ENCODE measurements at places on chromosomes 2 and 18.

- peak; percentile 62 for DNase-seq
Observed at GRCh38 chr18:48975120-48975816, 24.5 kb upstream of the SMAD7 start.

GRCh38 chr2:221455214-221455613 lies 116.9 kb downstream of the EPHA4 start:
- DNase-seq = no peak

DNA sequence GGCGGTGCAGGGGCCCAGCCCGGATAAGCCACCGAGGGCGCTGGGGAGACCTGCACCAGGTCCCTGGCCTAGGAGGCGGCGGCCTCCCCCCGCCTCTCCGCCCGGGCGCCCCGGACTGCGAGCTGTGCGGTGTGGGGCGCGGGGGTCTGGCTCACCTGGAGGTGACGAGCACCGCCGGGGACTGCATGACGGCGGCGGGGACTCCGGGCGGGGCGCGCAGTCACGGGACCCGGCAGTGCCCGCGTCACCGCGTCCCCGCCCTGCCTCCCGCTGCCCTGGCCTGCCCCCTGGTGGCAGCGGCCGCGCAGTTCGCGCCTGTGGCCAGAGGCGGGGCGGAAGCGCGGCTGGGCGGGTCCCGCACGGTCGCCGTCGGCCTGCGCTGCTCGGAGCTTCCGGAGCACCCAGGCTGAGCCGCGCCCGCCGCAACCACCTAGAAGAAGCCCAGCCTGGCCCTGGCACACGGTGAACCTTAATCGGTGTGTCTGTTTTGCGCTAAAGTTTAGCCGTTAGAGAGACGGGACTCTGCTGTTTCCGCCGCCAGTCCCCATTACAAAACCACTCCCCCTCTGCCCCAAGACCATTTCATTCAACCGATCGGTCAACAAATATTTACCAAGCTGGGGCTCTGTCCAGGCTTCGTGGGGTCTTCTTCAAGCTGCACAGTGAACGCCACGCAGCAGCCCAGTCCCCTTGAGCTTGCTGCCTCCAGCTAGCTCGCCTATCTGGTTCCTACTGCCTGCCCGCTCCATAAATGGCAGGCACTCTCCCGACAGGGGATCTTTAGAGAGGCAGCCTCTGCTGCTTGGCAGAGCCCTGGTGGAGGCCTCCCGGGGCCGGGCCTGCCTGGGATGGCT lies at the start of gene HS1BP3:
HS1BP3 (minus strand) TSS at position 222 of the 854 bp plus-strand sequence; CDS start at position 187, 35 bp downstream.
- DNase-seq = peak; percentile 99

- no peak for DNase-seq
Observed at GRCh38 chr18:58896734-58897508, 32.2 kb downstream of the ZNF532 start.

GRCh38 chr2:241609859-241610793 lies 26.8 kb downstream of the THAP4 start:
- peak; percentile 93 for DNase-seq

DNA sequence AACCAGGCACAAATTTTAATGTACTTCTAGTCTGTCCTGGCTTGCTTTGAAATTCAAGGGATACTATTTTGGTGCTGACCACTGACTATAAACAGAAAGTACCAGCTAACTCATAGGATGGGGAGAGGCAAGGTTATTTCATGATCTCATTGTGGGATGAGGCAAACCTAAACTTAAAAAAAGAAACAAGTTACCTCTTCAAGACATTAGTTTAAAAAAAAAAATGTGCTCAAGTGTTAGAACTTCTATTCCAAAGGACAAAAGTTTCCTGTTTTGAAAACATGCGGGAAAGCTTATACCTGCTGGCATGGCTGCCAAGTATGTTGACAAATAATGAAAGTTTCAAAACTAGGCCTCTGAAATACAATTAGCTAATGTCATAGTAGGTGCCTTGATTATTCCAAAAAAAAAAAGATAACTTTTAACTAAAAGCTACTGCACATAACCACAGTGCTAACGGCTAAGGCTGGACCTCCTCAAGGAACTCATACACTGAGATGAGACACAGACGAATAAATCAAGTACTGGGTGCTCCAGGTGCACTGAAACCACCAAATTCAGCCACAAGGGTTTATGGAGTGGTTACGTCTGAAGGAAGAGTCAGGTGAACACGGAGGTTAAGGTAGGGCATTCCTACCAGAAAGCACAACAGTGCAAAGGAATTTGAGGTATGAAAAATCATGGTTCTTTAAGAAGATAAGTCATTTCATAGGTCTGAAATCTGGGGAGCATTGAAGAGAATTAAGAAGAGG lies 38.1 kb downstream of the TMEM131 start:
- DNase-seq = peak; percentile 12

- no peak for DNase-seq
Observed at GRCh38 chr2:189367343-189367742, 73.9 kb upstream of the WDR75 start.

GRCh38 chr2:97970293-97971060 lies 25.3 kb downstream of the TMEM131 start:
- no peak for DNase-seq

DNA sequence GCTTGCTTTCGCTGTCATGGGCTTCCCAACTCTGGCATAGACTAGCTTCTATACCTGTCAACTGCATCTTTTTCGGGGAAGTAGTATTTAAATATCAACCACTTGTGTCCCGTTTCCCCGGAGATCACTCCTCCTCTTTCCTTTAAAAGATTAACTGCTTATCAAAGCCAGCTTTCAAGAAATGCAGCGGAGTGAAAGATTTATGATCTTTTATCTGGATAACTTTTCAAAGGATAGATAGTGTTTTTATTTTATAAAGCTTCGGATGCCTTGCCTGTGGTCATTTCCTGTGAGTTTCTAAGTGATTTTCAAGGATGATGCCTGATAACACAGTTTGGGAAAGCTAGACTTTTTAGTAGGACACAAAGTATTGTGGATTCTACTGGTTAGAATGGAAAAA lies 2.9 kb upstream of the IGFBP5 start:
- no peak for DNase-seq

DNA sequence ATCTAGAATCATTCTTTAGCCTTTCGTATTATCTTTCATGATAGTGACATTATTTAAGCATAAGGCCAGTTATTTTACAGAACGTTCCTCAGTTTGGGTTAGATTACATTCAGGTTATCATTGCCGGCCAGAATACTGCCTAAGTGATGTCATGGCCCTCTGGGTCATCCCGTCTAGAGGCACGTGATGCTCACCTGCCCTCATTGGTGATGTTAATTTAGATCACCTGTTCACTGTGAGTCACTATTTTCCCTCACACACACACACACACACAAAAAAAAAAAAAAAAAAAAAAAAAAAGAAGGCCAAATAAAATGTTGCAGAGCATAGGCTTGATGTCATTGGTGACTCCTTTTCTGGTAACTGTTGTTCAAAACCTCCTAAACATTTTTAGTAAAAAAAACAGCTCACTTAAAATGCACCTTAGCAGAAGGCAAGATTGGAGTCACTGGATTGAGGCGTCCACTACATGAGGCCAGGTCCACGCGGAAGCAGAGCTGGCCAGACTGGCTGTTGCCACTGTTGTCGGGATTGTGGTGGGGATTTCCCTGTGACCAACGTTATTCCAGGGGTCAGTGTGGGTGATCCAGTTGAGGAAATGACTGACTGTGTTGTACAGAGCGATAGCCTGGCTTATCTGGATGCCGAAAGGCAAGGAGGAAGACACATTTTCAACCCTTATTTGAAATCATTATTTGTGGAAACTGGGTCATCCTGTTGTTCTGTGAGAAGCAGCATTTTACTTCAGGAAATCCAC lies 52.1 kb upstream of the CNGA3 start:
- DNase-seq = no peak

- no peak for DNase-seq
Observed at GRCh38 chr2:174449033-174449432, 37.8 kb downstream of the GPR155 start.

DNA sequence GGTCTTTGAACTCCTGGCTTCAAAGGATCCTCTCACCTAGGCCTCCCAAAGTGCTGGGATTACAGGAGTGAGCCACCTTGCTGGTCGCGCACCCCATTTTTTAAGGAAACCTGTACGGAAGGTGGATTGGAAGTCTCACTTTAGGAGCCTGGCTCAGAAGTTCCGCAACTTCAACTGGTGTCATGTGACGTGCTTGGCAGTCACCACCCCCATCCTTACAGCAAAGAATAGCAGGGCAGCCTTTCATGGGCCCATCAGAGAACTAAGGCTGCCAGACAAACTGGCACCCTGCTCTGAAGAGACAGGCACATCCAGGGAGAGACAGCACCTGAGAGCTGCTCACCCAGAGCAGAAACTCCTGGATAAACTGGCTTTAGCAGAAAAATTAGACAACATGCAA lies 3.3 kb upstream of the SLC66A2 start:
- no peak for DNase-seq
